ENCODE measurements at places on chromosomes 2 and 18.

DNA sequence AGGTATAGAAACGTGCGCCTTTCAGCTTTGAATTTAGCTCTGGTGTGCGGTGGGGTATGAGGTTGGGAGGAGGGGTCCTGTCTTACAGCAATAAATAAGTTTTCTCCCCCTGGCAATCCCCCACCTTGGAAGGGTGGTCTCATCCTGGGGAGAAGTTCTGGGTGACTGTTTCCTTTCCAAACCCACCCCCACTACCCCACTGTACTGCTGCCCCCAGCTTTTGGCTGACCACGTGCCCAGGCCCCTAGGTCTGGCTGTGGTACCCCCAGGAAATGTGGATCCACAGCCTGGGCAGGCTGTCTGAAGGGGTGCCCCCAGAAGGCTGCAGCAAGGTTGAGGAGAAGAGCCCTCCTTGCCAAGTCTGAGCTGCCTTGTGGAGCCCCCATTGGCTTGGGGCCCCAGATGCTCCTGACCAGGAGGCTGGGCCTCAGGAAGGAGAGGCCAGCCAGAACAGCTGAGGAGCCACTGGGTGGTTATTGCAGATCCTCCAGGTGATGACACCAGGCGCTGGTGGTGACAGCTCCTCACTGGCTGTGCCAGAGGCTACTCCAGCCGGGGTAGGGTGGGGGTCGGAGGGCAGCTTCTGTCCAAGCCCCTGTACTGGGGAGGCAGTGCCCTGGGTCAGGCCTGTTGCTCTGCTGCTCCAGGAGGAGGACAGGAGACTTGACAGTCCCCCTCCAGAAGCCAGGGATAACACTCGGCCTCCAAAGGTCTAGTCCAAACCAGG, 24.2 kb downstream of the CCT7 start:
- no peak for DNase-seq

- DNase-seq = no peak
Measured at GRCh38 chr2:48134704-48135103, 228.4 kb upstream of the FBXO11 start.

DNA sequence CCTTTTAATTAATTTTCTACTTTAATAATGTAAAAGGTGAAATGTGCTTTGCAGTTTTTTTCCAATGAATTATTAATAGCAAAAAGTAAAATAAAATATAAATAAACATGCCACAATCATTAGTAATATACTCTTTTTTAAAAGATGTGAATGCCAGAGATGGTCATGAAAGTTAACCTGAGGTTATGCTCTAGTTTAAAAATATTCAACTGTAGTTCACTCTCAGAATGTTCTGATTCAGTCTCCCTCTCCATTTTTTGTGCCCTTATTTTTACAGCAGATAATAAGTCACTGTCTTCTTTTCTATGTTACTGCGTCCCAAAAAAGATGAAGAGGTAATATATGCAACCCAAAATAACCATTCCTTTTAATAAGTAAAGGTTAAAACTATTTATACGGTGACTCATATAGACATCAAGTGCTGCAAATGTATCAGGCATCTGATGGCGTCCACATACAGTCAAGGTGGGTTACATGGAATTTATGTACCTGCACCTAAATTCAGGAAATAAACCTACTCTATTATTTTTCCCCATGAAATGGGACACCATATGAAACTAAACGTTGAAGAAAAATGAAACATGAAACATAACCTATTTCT, 153.6 kb upstream of the ZNF804A start:
- no peak for DNase-seq

- no peak for DNase-seq
Measured at GRCh38 chr18:28905509-28905908, 728.6 kb upstream of the CDH2 start.

- DNase-seq = no peak
Measured at GRCh38 chr2:6855860-6856547, 9.7 kb downstream of the CMPK2 start.

- no peak for DNase-seq
Measured at GRCh38 chr2:29433128-29433527, 317.9 kb downstream of the CLIP4 start.

- no peak for DNase-seq
Measured at GRCh38 chr2:151670346-151670745, 63.9 kb downstream of the NEB start.

- no peak for DNase-seq
Measured at GRCh38 chr2:36294316-36294721, 61.3 kb upstream of the CRIM1 start.

GRCh38 chr18:38186491-38186890, 620.9 kb upstream of the CELF4 start:
- DNase-seq = no peak

GRCh38 chr2:242040681-242041080, 171.2 kb downstream of the RTP5 start:
- DNase-seq = no peak

DNA sequence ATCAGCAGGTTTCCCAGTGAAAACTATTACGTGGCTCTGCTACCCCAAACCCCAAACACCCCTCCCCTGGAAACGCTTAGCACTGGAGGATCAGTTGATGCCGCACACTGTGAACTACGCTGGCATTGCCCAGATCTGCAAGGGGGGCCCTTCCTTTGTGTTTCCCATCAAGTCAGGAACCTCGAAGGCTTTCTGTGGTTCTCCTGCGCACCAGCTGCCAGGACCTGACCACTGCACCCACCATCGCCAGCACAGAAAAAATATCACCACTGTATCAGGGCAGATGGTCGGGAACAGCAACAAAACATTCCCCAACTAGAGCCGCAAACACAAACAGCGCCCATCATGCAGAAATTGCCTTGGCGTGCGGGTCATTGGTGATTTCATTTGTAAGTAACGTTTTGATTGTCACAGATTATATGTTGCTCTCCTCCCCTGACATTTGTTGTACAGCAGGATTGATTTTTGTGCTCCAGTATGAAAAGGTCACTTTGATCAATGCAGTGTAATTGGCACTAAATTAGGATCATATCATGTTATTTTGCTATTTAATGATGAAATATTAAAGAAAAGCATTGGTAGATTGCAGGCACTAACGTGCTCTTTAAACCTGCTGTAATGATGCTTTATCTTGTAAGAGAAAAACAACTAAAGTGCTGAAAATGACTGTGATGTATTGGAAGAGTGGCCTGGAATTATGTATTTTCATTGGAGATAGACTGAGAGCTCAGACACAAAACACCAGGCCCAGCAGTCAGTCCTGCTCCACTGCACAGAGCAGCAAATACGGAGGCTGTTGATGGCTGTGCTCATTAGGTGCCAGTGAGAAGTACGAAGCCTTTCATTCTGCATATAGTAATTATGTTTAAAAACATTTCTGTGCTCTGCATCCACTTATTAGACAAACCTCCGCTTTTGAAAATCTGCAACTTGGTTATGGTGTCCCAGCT, 833.2 kb upstream of the SALL3 start:
- DNase-seq = no peak

GRCh38 chr2:201234663-201235135, 25.6 kb upstream of the CASP8 start:
- no peak for DNase-seq

- DNase-seq = no peak
Measured at GRCh38 chr2:88658326-88658725, 31.1 kb upstream of the EIF2AK3 start.

- DNase-seq = peak; percentile 42
Measured at GRCh38 chr18:7566567-7567473, at the start of gene PTPRM. Gene PTPRM, plus strand, starts transcription at chr18:7567316. Its CDS starts 503 bp downstream, at chr18:7567819.

DNA sequence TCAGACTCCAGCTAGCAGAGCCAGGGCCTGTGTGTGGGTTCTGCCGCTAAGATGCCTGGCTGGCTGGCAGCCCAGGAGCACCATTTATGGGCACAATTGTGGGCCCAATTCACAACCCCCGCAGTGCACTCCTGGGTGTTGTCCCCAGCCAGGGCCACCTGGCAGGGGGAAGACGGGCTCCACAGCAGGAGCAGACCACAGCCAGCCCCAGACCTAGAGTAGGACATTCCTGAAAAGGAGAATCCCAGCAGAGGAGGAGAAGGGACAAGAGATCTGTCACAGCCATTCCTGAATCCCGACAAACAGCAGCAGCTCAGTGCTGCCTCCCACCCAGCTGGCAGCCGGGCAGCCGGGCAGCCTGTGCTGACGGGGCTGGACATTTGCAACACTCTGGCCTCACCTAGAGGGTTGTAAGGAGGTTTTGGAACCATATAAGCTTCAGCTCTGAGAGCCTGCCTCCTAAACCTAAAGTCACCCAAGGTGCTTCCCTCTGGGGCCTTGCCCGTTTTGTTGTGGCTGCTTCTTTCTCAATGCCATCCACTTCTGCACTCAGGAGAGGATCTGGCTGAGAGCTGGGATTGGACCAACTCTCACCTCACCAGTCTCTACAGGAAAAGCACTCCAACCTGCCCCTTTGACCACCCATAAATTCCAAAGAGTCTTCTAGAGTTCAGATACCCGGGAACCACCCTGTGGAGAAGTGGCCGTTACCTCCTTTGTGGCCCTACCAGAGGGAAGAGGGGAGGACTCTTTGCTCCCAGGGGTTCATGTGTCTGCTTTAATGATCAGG, 4.1 kb upstream of the TMEM177 start:
- no peak for DNase-seq

DNA sequence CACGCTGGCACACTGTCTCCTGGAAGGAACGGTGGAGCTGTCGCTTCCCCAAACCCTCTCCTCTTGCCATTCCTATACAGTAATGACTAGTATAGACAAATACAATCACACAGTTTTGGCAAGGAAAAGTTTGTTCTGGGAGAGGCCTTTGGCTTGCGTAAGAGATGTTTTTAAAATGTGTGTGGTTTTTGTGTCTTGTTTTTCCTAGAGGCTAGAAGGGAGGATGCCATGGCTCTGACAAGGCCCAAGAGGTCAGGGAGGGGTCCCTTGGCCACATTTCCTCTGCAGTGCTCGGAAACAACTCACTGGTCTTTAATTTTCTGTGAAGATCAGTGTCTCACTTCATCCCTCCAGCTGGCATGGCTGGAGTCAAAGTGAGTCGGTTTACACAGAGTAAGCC, 195.9 kb downstream of the SH3RF3 start:
- DNase-seq = no peak
